H9 (cell line): ENCODE measurements at places on chromosomes 16 and 17. TPM values are rescaled to one million over a fixed set of nuclear protein-coding genes. Genes with fewer than 3 reads are reported as not detected.

DNA sequence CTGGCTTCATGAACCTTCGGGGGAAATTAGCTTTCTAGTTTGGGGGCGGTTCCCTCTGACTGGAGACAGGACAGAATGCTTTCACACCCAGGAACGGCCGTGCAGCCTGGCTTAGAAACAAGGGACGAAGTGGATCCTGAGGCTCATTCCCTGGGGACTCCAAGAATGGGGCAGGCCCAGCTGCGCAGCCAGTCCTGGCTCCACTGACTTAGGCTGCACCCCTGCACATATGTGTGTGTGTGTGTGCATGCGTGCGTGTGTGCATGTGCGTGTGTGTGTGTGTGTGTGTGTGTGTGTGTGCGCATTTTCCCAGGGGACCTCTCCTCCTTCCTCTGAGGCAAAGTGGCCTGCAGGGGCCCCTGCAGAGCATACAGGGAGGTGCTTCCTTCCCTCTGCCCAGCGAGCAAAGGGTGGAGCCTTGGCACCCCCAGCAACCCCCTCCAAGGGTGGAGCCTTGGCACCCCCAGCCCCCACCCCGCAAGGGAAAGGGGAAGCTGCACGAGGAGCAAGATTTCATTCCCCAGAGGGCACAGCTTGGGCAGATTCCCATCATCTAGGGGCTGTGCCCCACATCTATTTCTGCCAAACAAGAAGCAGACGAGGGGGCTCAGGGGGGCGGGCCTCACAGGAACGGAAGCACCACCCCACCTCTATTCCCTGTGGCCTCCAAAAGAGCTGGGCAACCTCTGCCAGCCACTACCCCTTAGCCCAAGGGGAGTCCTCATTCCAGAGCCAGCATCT, 97.6 kb upstream of the CBX4 start:
- H3K27ac ChIP-seq: no peak overlapping the region
- no peaks in the 10 kb centered on the region for H3K27me3 ChIP-seq
- peaks cover 3% of the 10 kb centered on the region for H3K4me1 ChIP-seq
- DNase-seq: no peak

GRCh38 chr17:48388955-48389743, 40.9 kb downstream of the SKAP1 start:
- H3K36me3 ChIP-seq: no peaks in the 10 kb centered on the region
- H3K4me3 ChIP-seq: no peak overlapping the region
- H3K4me1 ChIP-seq: no peaks in the 10 kb centered on the region; the same call in 1 of the 2 replicates

DNA sequence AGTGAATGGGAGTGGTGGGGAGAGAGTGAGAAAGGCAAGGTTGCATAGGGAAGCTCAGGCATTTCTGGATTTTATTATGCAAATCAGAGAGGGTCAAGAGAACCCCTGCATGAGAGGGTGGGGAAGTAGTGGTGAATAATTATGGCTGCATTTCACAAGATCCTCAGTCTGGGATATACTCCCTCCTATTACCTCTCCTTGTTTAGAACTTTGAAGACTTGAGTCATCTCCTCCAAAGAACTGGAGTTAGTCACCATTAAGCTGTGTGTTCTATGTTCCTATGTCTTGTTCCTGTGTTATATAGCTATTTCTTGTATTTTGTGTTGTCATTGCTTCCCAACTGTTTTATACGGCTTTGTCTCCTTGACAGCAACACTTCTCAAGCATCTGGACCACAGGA, 18.4 kb downstream of the SOX9 start:
- H3K4me1 ChIP-seq: 0 out of 2 replicates have a peak, but pooled peaks cover 3% of the 10 kb centered on the region
- DNase-seq: no peak
- no peak overlapping the region for H3K4me3 ChIP-seq
- no peaks in the 10 kb centered on the region for H3K36me3 ChIP-seq
- no peaks in the 10 kb centered on the region for H3K27me3 ChIP-seq

GRCh38 chr16:85991856-85992255, 92.9 kb downstream of the IRF8 start:
- H3K4me3 ChIP-seq: no peak overlapping the region
- no peak for DNase-seq
- no peaks in the 10 kb centered on the region for H3K36me3 ChIP-seq
- no peaks in the 10 kb centered on the region for H3K27me3 ChIP-seq

- 0 out of 2 replicates have a peak, but pooled peaks cover 4% of the 10 kb centered on the region for H3K4me1 ChIP-seq
- no peak overlapping the region for H3K4me3 ChIP-seq
- no peak for DNase-seq
- no peaks in the 10 kb centered on the region for H3K27me3 ChIP-seq
- H3K27ac ChIP-seq: no peak overlapping the region
Measured at GRCh38 chr16:66069587-66069986, 296.9 kb upstream of the CDH5 start.

DNA sequence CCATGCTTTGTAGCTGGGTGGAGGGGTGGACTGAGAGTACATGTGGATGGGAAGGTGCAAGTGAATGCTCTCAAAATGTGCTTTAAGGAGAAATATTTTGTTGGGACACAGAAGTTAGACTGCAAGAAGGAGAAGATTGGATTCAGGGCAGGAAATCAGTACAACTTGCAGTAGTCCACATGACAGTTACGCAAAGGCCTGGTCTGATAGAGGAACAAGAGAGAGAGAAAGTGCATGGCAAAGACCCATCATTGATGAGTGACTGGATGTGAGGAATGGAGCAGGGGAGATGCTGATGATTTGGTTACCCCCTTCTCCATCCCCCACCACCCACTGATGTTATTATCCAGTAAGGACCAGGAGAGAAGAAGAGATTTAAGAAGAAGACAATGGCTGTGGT, 472.8 kb downstream of the MAF start:
- H3K4me3 ChIP-seq: no peak overlapping the region
- no peak for DNase-seq
- H3K4me1 ChIP-seq: no peaks in the 10 kb centered on the region
- no peak overlapping the region for H3K27ac ChIP-seq
- H3K36me3 ChIP-seq: no peaks in the 10 kb centered on the region

- H3K4me1 ChIP-seq: no peaks in the 10 kb centered on the region
- H3K27ac ChIP-seq: no peak overlapping the region
Measured at GRCh38 chr17:76784926-76785325, 47.0 kb downstream of the MFSD11 start.

DNA sequence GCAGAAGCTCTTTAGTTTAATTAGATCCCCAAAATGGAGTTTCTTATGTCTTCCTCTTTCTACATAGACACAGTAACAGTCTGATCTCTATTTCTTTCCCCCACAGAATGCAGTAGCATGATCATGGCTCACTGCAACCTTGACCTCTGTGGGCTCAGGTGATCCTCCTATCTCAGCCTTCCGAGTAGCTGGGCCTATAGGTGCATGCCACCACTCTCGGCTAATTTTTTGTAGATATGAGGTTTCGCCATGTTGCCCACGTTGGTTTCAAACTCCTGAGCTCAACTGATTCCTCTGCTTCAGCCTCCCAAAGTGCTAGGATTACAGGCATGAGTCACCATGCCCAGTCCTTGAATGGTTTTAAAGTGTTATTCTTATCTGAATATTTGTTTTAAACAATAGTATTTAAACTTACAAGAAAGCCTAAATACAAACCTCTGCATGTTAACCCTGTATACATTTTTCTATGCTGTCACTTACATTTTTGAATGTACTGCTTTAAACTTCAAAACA, 120.6 kb downstream of the GOSR1 start:
- no peaks in the 10 kb centered on the region; the same call in 1 of the 2 replicates for H3K4me1 ChIP-seq
- no peak overlapping the region for H3K27ac ChIP-seq
- DNase-seq: no peak

- no peak overlapping the region for H3K4me3 ChIP-seq
- H3K4me1 ChIP-seq: no peaks in the 10 kb centered on the region
- no peaks in the 10 kb centered on the region; the same call in 1 of the 2 replicates for H3K36me3 ChIP-seq
- no peak for DNase-seq
- H3K27me3 ChIP-seq: no peaks in the 10 kb centered on the region
- H3K27ac ChIP-seq: no peak overlapping the region
Measured at GRCh38 chr16:88315543-88316105, 67.1 kb upstream of the ZNF469 start.

DNA sequence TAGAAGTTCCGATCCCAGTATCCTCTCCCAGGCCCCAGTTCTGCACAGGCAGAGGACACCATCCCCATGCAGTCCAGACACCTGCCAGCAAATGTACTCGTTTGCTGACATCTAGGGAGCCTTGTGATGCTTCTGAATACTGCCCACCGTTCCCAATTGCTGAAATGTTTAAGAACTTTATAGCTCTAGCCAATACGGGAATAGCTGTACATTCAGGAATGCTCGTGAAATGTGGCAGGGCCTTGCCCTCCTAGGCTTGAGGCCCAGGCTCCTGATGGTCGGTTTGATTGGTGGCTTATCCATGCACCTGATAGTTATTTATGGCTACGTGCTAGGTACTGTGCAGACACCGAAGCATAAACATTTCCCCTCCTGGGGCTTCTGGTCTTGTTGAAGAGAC, 255.5 kb downstream of the PRKCA start:
- H3K27ac ChIP-seq: no peak overlapping the region
- DNase-seq: no peak
- H3K4me1 ChIP-seq: no peaks in the 10 kb centered on the region; the same call in 1 of the 2 replicates
- H3K27me3 ChIP-seq: no peaks in the 10 kb centered on the region
- H3K36me3 ChIP-seq: peaks cover 10% of the 10 kb centered on the region

DNA sequence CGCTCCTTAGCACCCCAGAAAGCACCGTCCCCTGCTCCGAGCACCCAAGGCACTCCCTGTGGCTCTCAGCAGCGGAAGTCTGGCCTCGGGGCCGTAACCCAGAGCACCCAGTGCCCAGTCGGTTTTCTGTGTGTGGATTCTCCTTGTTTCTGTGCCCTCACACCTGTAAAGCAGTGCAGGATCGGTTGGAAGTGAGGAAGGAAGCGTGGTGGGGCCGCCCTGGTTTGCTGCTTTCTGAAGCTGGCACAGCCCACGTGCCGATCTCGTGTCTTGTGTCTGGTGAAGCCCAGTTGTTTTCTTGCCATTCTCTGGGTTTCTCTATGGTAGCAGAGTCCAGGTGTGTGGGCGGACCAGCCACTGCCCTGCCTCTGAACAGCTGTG, 3.7 kb downstream of the ACSF3 start:
- no peak overlapping the region for H3K27ac ChIP-seq
- no peaks in the 10 kb centered on the region for H3K4me1 ChIP-seq
- no peak overlapping the region for H3K4me3 ChIP-seq
- H3K36me3 ChIP-seq: no peaks in the 10 kb centered on the region; the same call in 1 of the 3 replicates

Gene TGFB1I1
- 15.4 and 15.5 TPM in 2 replicates for total RNA-seq

Gene ABCA9
- not detected in 2 replicates for total RNA-seq

Gene ACSM3
- total RNA-seq: 3.1 and 4.0 TPM in 2 replicates

Gene MYO15A
- total RNA-seq: 2.3 and 2.5 TPM in 2 replicates

Gene CACNA1H
- total RNA-seq: 41.9 and 43.3 TPM in 2 replicates

Gene SBK1
- total RNA-seq: 65.5 and 69.7 TPM in 2 replicates

Gene EPX
- total RNA-seq: not detected in 2 replicates

Gene KRTAP16-1
- total RNA-seq: not detected in 2 replicates

Gene GJC1
- 114 and 119 TPM in 2 replicates for total RNA-seq
